ENCODE measurements at places on chromosomes 6 and 20.

DNA sequence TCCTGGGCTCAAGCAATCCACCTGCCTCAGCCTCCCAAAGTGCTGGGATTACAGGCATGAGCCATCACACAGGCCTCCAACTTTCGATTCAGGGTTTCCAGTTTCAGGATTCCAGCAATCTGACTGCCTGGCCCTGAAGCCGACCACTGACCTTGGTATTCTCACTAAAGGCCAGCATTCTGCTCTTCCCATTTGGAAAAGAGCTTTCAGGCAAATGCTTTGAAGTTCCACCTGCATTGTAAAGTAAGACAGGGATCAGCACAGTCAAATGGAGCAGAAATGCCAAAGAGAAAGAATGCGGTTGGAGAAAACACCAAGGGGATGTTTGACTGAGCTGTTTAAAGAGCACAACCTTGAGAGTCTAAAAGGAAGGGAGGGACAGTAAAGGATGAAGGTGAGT lies 117.0 kb upstream of the CEP85L start:
- no peak for DNase-seq

DNA sequence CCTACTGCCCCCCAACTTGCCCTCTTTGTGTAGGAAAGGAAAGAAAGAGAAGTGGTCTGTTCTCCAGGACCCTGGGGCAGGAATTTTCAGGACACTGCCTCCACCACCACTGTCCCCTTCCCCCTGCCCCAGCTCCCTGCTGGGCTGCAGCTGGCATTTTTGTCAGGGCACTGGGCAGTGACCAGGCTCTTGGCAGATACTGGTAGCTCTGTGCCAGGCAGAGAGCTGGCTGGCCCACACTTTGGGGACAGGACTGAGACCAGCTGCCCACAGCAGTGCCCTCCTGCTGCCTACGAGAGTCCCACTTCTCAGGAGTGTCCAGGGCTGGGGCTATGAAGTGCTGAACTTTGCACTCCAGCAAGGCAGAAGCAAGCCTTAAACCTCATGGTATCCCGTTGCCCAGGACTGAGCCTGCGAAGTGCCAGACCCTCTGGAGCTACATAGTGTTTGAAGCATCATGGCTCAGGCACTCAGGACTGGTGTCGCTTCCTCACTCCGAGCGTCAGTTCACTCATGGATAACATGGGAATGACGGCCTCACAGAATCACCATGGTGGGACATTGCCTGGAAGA lies 19.3 kb downstream of the SLC13A3 start:
- DNase-seq, result no peak

DNA sequence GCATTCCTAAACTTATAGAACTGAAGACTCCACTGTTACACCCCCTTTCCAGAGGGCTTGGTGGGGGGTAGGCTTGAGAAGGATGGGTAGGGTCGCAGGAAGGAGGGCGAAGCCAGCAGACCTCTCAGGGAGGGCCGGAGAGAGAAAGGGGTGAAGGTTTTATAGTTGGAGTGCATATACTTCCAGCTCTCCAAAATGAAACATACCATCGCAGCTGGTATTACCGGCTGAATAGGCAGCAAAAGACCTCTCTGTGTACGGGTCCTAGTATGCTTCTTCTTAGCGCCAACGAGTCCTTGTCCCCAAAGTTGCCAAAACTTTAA lies 1.0 kb upstream of the VGLL2 start:
- no peak for DNase-seq

- no peak for DNase-seq
Measured at GRCh38 chr20:53876470-53876869, 193.9 kb downstream of the BCAS1 start.

GRCh38 chr6:88163616-88164015 lies 2.5 kb downstream of the CNR1 start:
- no peak for DNase-seq

- no peak for DNase-seq
Measured at GRCh38 chr6:13383328-13384163, 55.2 kb upstream of the TBC1D7 start.

GRCh38 chr20:9422321-9423057 lies 91.9 kb upstream of the LAMP5 start:
- DNase-seq, result no peak

DNA sequence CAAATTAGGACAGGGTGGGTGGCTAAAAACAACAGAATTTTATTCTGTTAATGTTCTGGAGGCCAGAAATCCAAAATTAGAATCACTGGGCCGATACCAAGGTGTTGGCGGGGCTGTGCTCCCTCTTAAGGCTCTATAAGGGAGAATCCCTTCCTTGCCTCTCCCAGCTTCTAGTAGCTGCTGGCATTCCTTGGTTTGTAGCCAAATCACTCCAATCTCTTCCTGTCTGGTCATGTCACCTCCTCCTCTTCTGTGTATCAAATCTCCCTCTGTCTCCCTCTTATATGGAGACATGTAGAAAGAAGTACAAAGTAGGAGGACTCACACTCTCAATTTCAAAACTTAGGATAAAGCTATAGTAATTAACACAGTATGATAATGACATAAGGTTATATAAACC lies 102.9 kb upstream of the SIRPA start:
- no peak for DNase-seq

- no peak for DNase-seq
Measured at GRCh38 chr6:136188486-136188885, 61.6 kb downstream of the MTFR2 start.

- DNase-seq, result no peak
Measured at GRCh38 chr6:20933057-20933788, 399.0 kb downstream of the CDKAL1 start.

GRCh38 chr6:163332575-163332974 lies 81.9 kb upstream of the QKI start:
- no peak for DNase-seq

GRCh38 chr20:63463400-63464288 lies 8.8 kb downstream of the KCNQ2 start:
- DNase-seq, result no peak

GRCh38 chr6:165049362-165049761 lies 260.0 kb downstream of the C6orf118 start:
- DNase-seq, result no peak

- DNase-seq, result peak; percentile 36
Measured at GRCh38 chr6:18122128-18123093, at the start of gene NHLRC1. Gene NHLRC1, minus strand, starts transcription at chr6:18122677. Its CDS starts 71 bp downstream, at chr6:18122606.

GRCh38 chr6:58113960-58114359 lies 796.5 kb downstream of the PRIM2 start:
- no peak for DNase-seq

DNA sequence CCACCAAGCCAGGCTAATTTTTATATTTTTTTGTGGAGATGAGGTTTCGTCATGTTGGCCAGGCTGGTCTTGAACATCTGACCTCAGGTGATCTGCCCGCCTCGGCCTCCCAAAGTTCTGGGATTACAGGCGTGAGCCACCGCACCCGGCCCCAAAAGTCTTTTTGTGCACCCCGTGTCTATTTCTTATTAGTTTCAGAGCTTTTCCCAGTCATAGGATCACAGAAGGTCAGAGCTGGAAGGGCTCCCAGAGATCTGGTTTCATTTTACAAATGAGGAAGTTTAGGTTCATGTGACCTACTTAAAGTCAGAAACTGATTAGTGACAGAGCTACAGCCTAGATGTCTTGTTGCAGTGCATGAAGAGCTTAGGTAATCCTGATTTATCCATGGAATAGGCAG lies 1.6 kb upstream of the OGFRL1 start:
- DNase-seq, result no peak

DNA sequence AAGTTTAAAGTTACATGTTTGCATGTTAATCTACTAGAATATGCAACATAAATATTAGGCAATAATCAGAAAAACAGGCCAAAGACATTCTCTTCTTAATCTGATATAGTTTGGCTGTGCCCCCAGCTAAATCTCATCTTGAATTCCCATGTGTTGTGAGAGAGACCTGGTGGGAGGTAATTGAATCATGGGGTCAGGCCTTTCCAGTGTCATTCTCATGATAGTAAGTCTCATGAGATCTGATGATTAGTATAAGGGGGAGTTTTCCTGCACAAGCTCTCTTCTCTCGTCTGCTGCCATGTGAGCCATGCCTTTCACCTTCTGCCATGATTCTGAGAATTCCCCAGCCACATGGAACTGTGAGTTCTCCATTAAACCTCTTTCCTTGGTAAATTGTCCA lies 1241.7 kb upstream of the ADGRB3 start:
- no peak for DNase-seq

- no peak for DNase-seq
Measured at GRCh38 chr6:4603856-4604369, 172.3 kb upstream of the CDYL start.

- no peak for DNase-seq
Measured at GRCh38 chr6:130794010-130794697, 33.1 kb upstream of the SMLR1 start.

DNA sequence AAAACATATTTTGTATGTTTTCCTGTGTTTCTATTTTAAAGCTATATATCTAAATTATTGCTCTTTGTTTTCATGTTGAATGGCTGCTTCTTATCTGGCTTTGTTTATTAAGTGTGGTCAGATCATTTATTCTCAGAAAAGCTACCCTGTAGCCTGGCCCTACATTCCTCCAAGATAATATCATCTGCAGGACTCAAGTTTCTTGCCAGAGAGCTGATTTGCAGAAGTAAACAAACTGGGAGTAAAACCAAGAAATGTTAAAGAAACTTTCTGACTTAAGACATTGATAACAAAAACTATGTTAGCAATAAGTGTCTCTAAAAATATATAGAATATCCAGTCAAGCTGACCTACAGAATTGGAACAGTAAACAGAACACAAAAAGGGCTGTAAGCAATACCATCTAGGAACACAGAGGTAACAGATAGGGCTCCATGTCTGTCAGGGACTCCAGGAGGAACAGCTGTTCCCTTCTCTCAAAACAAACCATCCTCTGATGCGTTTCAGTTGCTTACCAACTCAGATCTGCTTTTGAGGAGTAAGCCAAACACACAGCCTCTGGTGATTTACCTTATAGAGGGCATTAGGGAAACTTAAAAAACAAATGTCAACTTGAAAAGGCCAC lies 17.5 kb upstream of the CEP85L start:
- DNase-seq, result no peak

GRCh38 chr6:157516319-157517026 lies 135.5 kb downstream of the ZDHHC14 start:
- no peak for DNase-seq

DNA sequence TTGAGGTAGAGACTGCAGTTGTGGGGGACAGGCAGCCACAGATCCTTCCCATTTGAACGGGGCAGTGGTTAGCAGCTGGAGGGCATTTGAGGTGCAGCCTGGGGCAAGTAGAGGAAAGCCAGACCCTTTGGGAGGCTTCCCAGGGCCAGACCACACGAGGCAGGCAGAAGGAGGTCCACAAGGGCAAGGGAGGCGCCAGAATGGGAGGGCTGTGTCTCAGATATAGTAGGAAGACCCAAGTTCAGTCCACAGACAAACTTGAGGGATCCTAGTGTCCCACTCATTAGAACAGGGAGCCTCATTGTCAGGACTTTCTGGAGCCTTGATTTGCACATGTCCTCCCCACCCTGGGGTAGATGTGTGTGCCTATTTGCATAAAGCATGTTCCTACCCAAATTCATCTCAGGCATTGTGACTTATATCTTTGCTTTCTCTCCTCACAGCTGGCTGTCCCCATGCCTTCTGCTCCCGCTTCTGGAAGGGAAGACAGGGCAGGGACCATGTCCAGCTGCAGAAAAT lies 166.0 kb downstream of the VEGFA start:
- DNase-seq, result no peak

- no peak for DNase-seq
Measured at GRCh38 chr6:67606906-67607828, 1027.9 kb upstream of the ADGRB3 start.

- no peak for DNase-seq
Measured at GRCh38 chr6:147080225-147080624, 124.0 kb upstream of the STXBP5 start.

DNA sequence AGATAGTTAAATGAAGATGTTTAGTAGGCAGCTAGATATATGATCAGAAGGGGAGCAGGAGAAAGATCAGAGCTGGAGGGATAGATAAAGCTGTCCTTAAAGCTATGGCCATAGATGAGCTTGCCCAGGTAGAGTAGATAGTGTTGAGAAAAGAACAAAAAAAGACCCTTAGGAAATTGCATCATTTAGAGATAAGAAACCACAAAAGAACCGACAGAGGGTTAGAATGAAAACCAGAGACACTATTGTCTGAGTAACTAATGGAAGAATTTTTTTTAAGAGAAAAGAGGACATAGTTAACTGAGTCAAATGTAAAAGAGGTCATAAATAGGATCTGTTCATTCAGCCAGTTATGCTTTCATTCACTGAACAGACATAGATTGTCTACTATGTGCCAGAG lies 101.8 kb downstream of the TNFAIP3 start:
- no peak for DNase-seq

DNA sequence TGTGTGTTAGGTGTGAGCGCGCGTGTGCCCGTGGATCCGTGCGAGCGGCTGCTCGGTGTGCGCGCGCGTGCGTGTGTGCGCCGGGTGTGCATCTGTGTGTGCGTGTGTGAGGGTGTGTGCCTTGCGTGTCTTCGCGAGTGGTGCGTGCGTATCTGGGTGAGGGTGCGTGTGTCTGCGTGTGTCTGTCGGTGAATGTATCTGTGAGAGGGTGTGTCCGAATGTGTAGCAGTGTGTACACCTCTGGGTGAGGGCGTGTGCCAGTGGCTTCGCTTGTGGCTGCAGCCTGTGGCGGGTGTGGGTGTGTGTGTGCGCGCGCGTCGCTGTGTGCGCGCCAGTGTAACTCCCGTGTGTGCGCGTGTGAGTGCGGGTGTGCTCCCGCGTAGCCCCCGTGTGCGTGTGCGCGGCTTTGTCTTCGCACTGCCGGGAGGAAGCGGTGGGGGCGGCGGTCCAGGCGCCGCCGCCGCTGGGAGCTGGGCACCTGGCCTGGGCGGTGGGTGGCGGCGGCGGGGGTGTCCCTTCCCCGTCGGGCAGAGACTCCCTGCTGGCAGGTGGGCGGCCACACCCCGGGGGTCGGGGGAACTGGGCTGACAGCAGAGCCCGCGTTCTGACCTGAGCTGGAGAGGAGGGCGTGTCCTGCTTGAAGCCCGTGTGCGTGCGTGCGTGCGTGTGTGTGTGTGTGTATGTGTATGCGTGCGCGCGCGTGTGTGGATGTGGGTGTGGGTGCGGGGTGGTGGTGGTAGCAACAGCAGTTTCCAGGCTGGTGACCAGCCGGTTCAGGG lies 61.3 kb upstream of the EPB41L1 start:
- peak; percentile 25 for DNase-seq

DNA sequence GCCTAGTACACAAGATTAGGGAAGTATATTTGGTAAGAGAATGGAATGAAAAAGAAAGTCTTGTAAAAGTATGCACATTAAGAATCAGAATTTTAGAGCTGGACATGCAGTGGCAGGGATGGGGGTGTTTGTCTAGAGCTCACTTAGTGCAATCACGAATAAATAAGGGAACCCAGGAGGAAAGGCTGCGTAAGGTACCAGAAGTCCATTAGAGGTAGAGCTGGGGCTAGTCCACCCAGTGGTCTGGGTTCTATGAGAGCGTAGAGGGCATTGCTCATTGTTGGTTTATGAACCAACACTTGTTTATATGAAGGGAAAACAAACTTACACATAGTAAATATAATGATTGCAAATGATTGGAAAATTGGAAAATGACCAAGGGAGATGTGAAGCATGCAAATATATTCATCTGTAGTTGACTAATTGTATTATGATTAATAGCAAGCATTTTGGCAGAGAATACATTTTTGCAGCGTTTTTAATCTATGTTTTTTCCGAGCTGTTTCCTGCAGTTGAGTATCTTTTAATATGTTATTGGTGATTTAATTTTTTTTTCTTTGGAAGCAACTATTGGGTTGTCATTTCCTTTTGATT lies 3.2 kb downstream of the CDC40 start:
- DNase-seq, result no peak

- DNase-seq, result no peak
Measured at GRCh38 chr20:42093542-42094440, 475.6 kb upstream of the CHD6 start.

- no peak for DNase-seq
Measured at GRCh38 chr6:130218134-130218533, 4.6 kb downstream of the SAMD3 start.
